A549 treated with Hydrocortisone at 1 μM for 4 hours (cell line): ENCODE measurements at places on chromosomes 12 and 14. TPM values are rescaled to one million over a fixed set of nuclear protein-coding genes. Genes with fewer than 3 reads are reported as not detected.

The PTPN21 gene
- 7.1 to 9.7 TPM (median 9.0 TPM) in 5 replicates for total RNA-seq

The GSG1 gene
- total RNA-seq, result 0.39 to 1.0 TPM (median 0.62 TPM) in 5 replicates

The LYZ gene
- total RNA-seq, result 0.05 to 0.37 TPM in 2 of 5 replicates, not detected in the others

The MUCL1 gene
- not detected in 5 replicates for total RNA-seq

The TCL1B gene
- not detected in 5 replicates for total RNA-seq

The STXBP6 gene
- total RNA-seq, result 1.9 to 2.6 TPM (median 2.0 TPM) in 5 replicates

The FOXG1 gene
- 0.13 to 0.22 TPM (median 0.18 TPM) in 5 replicates for total RNA-seq

The TSPAN8 gene
- 0.09 to 0.10 TPM in 2 of 5 replicates, not detected in the others for total RNA-seq

The RHOJ gene
- total RNA-seq, result not detected in 5 replicates

The ACSM4 gene
- total RNA-seq, result not detected in 5 replicates

The MAPK1IP1L gene
- total RNA-seq, result 91.3 to 108 TPM (median 103 TPM) in 5 replicates

The IFNG-AS1 gene
- total RNA-seq, result not detected in 5 replicates

The FBRSL1 gene
- 79.5 to 102 TPM (median 92.0 TPM) in 5 replicates for total RNA-seq

The RNFT2 gene
- 1.9 to 3.5 TPM (median 2.5 TPM) in 5 replicates for total RNA-seq

The TSPAN9 gene
- total RNA-seq, result 49.5 to 68.9 TPM (median 57.9 TPM) in 5 replicates

The SLC5A8 gene
- total RNA-seq, result not detected in 5 replicates

The TRIM9 gene
- total RNA-seq, result 12.1 to 14.2 TPM (median 13.5 TPM) in 5 replicates

The RIN3 gene
- 19.8 to 22.4 TPM (median 21.1 TPM) in 5 replicates for total RNA-seq

The MIPOL1 gene
- total RNA-seq, result 1.8 to 3.2 TPM (median 3.2 TPM) in 5 replicates

The CABP1 gene
- 0.10 to 0.32 TPM (median 0.29 TPM) in 5 replicates for total RNA-seq

The RTL1 gene
- 0.14 to 0.29 TPM (median 0.28 TPM) in 5 replicates for total RNA-seq

The GCH1 gene
- 3.5 to 4.2 TPM (median 3.8 TPM) in 5 replicates for total RNA-seq

The DBX2 gene
- total RNA-seq, result not detected in 5 replicates

The CFAP54 gene
- total RNA-seq, result 0.54 to 1.3 TPM (median 1.1 TPM) in 5 replicates

The MIP gene
- 0.10 to 0.22 TPM (median 0.20 TPM) in 3 of 5 replicates, not detected in the others for total RNA-seq

The ACAD10 gene
- total RNA-seq, result 8.1 to 14.1 TPM (median 10.2 TPM) in 5 replicates

The LGR5 gene
- total RNA-seq, result 0.02 TPM in 1 of 5 replicates, not detected in the others

The EFS gene
- total RNA-seq, result not detected in 5 replicates

The DAO gene
- total RNA-seq, result not detected in 5 replicates

The HOTAIR gene
- total RNA-seq, result 0.13 to 0.48 TPM (median 0.17 TPM) in 5 replicates

The TARBP2 gene
- total RNA-seq, result 44.9 to 57.8 TPM (median 50.5 TPM) in 5 replicates

The CEBPE gene
- total RNA-seq, result 0.07 to 0.08 TPM in 2 of 5 replicates, not detected in the others

The PSME1 gene
- 159 to 189 TPM (median 167 TPM) in 5 replicates for total RNA-seq

The LALBA gene
- not detected in 5 replicates for total RNA-seq

The PRPH gene
- 0.97 to 1.9 TPM (median 1.6 TPM) in 5 replicates for total RNA-seq

The OVCH1 gene
- not detected in 5 replicates for total RNA-seq

The AP5M1 gene
- 16.3 to 23.2 TPM (median 20.1 TPM) in 5 replicates for total RNA-seq

The SIX6 gene
- total RNA-seq, result not detected in 5 replicates

The OR8S1 gene
- not detected in 5 replicates for total RNA-seq

The GYS2 gene
- 0.06 TPM in 1 of 5 replicates, not detected in the others for total RNA-seq
